ENCODE measurements at places on chromosomes 6 and 20.

- no peak for DNase-seq
These were observed 502 bp upstream of the HTR1E start for GRCh38 chr6:86936834-86937218.

GRCh38 chr20:58870293-58871014 lies 17.9 kb downstream of the GNAS start:
- peak; percentile 58 for DNase-seq

GRCh38 chr6:144033816-144034735 lies 26.0 kb upstream of the PLAGL1 start:
- DNase-seq = no peak

DNA sequence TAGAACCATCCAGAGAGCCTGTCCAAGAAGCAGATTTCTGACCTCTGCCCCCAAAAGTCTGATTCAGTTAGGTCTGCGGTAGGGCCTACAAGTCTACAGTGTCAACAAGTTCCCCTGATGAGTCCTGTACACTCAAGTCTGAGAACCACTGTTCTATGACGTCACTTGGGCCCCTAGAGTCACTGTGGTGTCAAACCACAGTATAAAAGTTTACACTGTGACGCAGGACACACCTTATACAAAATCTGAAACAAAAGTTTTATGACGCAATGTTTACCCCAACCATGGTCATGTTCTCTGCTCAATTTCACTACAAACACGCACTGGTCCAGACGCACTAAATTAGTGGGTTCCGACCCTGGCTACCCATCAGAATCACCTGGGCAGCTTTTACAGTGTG lies 17.9 kb downstream of the SLA2 start:
- peak; percentile 59 for DNase-seq

DNA sequence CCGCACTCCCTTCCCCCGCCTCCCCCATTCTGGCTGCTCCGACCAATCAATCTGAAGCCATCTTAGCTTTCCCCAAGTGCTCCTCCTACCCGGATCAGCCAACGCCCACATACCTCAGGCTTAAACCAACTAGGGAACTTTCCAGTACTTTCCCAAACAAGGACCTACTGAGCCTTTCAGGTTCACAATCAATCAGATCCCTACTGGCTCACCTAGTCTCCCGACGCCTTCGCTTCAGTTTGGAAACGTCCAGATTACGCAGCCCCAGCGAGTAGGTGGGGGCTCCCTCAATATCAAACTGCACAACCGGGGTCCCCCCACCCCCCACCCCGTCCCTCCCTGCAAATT lies 432 bp downstream of the HSPA1L start:
- peak; percentile 79 for DNase-seq

GRCh38 chr6:11042750-11043377 lies 1.2 kb downstream of the ELOVL2 start:
- no peak for DNase-seq

DNA sequence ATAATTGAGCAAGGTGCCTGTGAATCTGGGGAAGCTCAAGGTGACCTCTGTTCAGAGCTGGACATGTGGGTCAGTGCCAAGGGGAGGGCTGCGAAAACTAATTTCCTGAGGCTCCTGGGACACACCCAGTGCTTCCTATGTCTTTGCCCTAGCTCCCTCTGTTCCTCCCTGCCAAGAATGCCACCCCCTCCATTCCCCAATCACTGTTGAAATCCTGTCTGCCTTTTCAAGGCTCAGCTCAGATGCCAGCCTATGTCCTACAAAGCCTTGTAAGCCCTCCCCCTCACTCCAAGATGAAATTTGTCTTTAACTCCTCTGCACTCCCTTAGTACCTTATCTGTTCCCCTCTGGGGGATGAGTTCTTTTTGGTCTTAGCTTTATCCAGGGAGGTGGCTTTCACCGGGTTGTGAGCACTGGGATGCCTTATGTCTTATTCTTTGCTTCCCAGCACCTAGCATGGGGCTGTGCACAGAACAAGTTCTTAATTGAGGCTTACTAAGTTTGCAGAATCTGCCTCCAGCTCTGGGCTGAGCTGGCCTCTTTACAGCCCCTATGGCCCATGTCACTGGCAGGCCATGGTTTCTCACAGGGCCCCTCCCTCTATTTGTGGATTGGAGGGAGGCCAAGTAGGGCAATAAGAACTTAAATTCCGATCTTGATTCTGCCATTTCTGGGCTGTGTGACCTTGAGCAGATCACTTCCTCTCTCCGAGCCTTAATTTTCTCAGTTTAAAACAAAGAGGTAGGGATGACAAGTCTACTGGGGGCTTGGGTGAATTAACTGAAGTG lies 51.5 kb upstream of the EPB41L1 start:
- DNase-seq = no peak

- peak; percentile 26 for DNase-seq
These were observed 11.5 kb upstream of the TMC2 start for GRCh38 chr20:2524709-2525506.

GRCh38 chr20:25059866-25060465 lies 2.0 kb upstream of the ACSS1 start:
- no peak for DNase-seq

GRCh38 chr6:3031857-3032640 lies 32.4 kb downstream of the NQO2 start:
- DNase-seq = no peak

DNA sequence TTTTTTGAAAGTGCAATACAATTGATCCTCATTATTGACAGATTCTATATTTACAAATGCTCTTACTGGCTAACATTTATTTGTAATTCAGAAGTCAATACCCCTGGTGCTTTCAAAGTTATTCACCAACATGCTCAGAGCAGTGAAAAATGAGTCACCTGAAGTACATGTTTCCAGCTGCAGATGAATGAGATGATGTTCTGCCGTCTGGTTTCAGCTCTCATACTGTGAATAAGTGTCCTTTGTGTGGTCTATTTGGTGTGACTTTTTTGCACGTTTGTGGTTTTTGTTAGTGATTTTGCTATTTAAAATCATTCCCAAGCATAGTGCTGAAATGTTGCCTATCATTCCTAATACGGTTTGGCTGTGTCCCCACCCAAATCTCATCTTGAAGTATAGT lies 22.3 kb upstream of the EYA4 start:
- no peak for DNase-seq

Measured in CD4-positive, alpha-beta T cell treated with Interleukin-21 for 1 hour (primary cell).